ENCODE measurements at places on chromosomes 6 and 20. TPM values are rescaled to one million over a fixed set of nuclear protein-coding genes. Genes with fewer than 3 reads are reported as not detected.

SNAP91 gene
- not detected for total RNA-seq

YTHDF1 gene
- 24.5 TPM for total RNA-seq

GABBR1 gene
- 15.1 TPM for total RNA-seq

NDUFAF5 gene
- 6.5 TPM for total RNA-seq

PTK6 gene
- total RNA-seq: 0.15 TPM

PTGIS gene
- 33.8 TPM for total RNA-seq

C6orf52 gene
- total RNA-seq: not detected

CSNK2B gene
- 235 TPM for total RNA-seq

LIN28B gene
- total RNA-seq: not detected

PPIL6 gene
- 3.9 TPM for total RNA-seq

PGC gene
- not detected for total RNA-seq

FGD2 gene
- not detected for total RNA-seq

CRIP3 gene
- total RNA-seq: not detected

FNDC11 gene
- 0.12 TPM for total RNA-seq

SDCBP2 gene
- total RNA-seq: 2.6 TPM

HS3ST5 gene
- total RNA-seq: not detected

ZBTB12 gene
- 2.1 TPM for total RNA-seq

CRISP2 gene
- not detected for total RNA-seq

SAMD10 gene
- not detected for total RNA-seq

SLC22A7 gene
- total RNA-seq: not detected

LZTS3 gene
- 3.3 TPM for total RNA-seq

All from cardiac ventricle fibroblast (primary cell).